ENCODE measurements at places on chromosomes 12 and 14. TPM values are rescaled to one million over a fixed set of nuclear protein-coding genes. Genes with fewer than 3 reads are reported as not detected.

DNA sequence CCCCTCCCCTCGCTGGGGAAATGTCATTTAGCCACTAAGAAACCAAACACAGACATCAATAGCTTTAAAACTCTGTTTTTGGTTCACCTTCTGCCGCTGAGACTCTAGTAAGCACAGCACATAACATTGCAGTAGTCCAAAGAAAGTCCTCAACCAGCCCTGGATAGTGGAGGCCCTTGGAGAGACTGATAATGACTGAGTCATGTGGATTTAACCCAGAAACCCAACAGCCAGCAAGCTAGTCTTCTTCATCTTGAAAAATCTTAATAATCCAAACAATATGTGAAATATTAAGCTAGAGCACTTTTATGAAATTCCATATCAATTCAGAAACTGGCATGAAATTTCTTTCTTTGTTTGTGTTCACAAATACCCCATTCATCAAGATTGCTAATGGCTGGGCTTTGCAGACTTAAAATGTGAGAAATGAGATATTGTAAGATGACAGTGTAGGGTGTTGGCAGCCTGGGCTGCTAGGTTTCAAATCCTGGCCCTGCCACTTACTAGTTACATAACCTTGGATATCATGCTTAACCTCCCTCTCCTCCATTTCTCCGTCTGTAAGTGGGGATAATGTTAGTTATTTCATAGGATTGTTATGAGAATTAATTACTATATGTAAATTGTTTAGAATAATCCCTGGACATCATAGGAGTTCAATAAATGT lies 40.1 kb downstream of the RERG start:
- no peak for DNase-seq

Gene RDH16
- total RNA-seq: not detected

DNA sequence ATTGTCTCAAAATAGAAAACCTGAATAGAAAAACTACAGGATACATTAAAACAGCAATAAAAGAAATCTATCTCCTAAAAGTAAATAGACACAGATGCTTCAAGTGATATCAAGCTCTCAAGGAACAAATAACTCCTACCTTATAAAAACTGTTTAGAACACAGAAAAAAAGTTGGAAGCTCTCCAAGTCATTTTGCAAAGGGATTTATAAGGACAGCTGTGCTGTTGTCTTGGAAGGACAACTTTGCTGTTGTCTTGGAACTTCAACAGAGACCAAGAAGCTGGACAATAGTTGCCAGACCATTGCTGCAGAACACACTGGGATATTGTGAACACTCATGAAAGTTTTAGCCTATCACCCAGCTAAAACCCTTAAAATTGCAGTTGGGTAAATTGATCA lies 780.7 kb downstream of the FLRT2 start:
- no peak for DNase-seq

- DNase-seq: no peak
Observed at GRCh38 chr12:19744705-19745218, 305.5 kb downstream of the AEBP2 start.

DNA sequence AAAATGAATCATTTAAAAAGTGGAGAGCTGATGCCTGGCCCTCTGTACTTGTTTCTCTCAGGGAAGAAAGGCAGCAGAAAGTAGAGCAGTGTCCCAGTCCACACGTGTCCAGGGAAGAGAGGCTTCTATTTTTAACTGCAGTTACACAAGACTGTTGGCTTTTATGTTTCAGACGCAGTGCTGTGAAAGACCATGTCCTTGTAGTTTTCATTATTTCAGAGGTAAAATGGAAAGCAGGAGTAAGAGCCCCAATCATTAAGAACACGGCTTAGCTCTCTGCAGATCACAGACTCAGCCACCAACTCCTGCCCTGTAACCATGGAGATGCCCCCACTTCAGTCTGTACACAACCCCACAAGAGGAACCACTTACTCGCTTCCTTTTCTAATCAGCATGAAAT lies 336.3 kb downstream of the DAD1 start:
- no peak for DNase-seq

Gene IL25
- not detected for total RNA-seq

Gene PRB2
- total RNA-seq: not detected

Gene LTB4R
- 4.7 TPM for total RNA-seq

GRCh38 chr12:54701940-54702592 lies 53.9 kb upstream of the DCD start:
- DNase-seq: no peak

Measured in kidney epithelial cell (primary cell).